ENCODE measurements at places on chromosomes 11 and 22. TPM values are rescaled to one million over a fixed set of nuclear protein-coding genes. Genes with fewer than 3 reads are reported as not detected.

OR5AS1 gene
- total RNA-seq = not detected

OR5D14 gene
- total RNA-seq = not detected

CHRM1 gene
- total RNA-seq = not detected

FBLN1 gene
- 113 TPM for total RNA-seq

SF3B2 gene
- 71.8 TPM for total RNA-seq

NCR3LG1 gene
- total RNA-seq = 0.73 TPM

UBQLNL gene
- total RNA-seq = 0.24 TPM

SLC22A8 gene
- not detected for total RNA-seq

RFPL2 gene
- not detected for total RNA-seq

SCUBE1 gene
- 0.89 TPM for total RNA-seq

CEP126 gene
- total RNA-seq = 1.1 TPM

KRTAP5-7 gene
- total RNA-seq = not detected

MS4A7 gene
- total RNA-seq = 14.5 TPM

OTOG gene
- not detected for total RNA-seq

SYT7 gene
- 28.2 TPM for total RNA-seq

GLYATL2 gene
- not detected for total RNA-seq

MB gene
- total RNA-seq = 17,829 TPM

TOB2 gene
- total RNA-seq = 68.0 TPM
